Stimulated activated CD8-positive, alpha-beta memory T cell treated with anti-CD3 and anti-CD28 coated beads, Interleukin-4, amount 100 ng/mL, for 24 hours (primary cell): ENCODE measurements at places on chromosomes 12 and 14.
A peak's percentile ranks its signal among the peaks of the same experiment; 100 is the strongest.

DNA sequence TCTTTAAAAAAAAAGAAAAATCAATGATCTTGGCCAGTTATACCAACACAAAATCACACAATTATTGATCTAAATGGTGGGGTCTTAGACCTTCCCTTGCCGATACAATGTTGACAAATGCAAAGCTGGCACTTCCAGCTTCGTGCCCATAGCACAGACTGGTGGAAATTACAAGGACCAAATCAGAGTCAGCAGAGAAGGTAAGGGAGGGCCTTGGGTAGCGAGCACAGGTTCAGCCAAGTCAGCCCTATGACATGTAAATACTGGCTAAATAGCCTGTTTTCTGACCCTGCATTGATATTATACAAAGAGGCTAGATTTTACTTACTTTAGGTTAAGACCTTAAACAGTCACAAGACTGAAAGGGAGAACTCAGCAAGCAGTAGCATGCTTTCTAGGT is 30.3 kb upstream of the WDR89 start:
- DNase-seq: no peak

- no peak for DNase-seq
Observed at GRCh38 chr12:28035500-28035899, 63.0 kb upstream of the PTHLH start.

DNA sequence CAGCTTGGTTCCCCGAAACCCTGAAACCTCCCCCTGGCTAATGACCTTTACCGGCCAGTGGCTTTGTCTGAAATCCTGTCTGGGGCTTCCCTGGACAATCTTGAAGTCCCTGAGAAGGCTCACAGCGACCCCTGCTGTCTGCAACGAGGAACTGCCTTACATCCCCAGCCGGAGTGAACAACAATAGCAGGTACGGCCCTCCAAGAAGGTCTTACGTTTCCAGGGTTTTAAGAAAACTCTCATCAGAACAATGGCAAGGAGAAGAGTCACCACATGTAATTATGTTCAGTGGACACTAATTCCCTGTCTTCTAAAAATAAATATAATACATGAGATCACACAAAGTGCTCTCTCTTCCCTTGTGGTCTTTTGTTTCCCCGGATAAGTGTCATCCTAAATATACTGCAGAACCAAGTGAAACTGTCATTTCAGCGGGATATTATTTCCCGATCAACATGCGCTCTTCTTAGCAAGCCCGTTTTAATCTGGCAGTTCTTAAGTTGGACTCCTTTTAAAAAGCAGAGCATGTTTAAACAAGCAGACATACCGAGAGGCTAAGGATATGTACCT is 53.3 kb downstream of the RBM19 start:
- peak; percentile 24 for DNase-seq

- no peak for DNase-seq
Observed at GRCh38 chr12:103637429-103637828, 50.4 kb downstream of the STAB2 start.

DNA sequence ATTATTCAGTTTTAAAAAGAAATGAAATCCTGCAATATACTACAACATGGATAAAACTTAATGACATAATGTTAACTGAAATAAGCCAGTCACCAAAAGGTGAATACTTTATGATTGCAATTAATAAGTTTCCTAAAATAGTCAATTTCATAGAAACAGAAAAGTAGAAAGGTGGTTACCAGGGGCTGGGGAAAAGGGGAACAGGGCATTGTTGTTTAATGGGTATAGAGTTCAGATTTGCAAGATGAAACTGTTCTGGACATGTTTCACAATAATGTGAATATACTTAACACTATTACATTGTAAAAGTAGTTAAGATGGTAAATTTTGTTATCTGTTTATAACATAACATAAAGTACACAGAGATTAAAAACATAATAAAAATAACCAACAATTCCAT is 550.9 kb downstream of the CCER1 start:
- no peak for DNase-seq

DNA sequence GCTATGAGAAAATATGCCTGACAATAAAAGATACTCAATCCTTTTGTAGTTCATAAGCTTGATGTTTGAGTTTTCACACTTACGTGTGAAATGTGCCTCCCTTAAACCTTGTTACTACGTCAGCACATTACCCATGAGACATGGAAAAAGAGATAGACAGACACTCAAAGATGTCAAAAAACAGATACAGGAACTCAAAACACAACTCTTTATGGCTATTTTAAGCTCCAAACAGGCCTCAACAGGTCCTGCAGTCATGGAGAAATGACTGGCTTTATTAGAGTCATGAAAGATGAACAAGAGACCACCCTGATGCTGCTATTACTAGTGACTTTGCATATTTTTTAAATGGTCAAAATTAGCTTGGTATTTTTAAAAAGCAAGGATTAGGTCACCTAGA is 184.5 kb downstream of the MON2 start:
- no peak for DNase-seq

GRCh38 chr14:46399049-46399448 is 252.5 kb downstream of the RPL10L start:
- DNase-seq: no peak

- DNase-seq: no peak
Observed at GRCh38 chr12:100565987-100566545, 7.4 kb upstream of the GAS2L3 start.

GRCh38 chr14:91237219-91237618 is 7.3 kb downstream of the GPR68 start:
- no peak for DNase-seq

- DNase-seq: no peak
Observed at GRCh38 chr12:51915003-51915625, 7.8 kb downstream of the ACVRL1 start.

DNA sequence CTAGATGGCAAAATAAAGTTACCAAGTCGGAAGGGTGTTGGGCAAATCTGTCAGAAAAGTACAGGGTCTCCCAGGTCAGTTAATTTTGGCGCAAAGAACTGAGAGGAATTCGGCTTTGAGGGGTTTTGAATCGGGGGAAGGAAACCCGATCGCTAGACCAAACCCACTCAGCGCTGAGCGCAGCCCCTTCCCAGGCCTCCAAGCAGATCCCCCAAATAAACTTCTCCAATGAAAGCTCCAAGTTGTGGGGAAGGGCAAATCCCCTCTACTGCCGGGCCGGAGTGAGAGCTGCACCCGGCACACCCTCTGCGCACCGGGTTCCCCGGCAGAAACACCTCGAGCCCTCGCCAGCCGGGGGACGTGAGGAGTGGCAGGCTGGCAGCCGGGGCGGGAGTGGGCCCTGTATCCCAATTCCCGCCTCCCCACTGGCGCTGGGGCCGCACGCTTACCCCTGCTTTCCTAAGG is 441 bp downstream of the E2F7 start:
- DNase-seq: no peak

DNA sequence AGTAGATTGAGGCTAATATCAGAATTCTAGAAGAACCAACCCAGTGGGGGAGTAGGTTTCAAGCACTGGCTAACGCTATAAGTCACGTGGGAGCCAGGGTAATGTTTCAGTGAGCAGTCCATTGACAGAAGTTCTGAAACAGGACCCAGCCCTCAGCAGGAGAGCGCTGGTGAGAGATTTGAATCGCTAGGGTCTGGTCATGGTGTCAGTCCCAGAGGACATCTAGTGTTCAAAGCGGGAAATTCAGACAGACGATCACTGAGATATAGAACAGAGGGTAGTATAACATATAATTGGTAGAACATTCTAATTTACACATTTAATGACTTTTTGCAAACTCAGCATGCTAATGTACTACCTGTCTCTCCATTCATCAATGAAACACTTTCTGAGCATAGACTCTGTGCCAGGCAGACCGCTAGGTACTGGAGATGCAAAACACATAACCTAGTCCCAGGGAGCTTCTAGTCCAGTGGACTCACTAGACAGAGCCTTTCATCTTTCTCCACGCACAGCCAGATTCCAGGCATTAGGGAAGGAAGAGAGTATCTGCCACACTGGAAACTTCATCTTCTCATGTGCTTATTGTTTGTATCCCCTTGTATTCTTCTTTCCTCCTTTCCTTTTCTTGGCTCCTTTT is 35.4 kb upstream of the RNASE3 start:
- DNase-seq: no peak

- no peak for DNase-seq
Observed at GRCh38 chr14:22478247-22478646, 110.8 kb downstream of the DAD1 start.

DNA sequence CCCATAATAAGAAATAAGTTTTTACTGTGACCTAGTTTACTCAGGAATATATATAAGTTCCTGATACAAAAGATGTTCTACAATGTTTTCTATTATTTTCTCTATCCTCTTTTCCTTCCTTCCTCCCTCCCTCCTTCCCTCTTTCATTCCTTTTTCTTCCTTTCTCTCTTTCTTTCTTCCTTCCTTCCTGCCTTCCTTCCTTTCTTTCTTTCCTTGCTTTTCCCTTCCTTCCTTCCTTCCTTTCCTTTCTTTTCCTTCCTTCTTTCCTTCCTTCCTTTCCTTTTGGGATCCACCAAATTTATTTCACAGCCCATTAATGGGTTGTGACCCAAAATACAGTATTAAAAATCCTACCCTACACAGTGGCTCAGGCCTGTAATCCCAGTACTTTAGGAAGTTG is 3.9 kb upstream of the VDR start:
- no peak for DNase-seq

- DNase-seq: no peak
Observed at GRCh38 chr14:101200650-101201516, 297.4 kb upstream of the RTL1 start.

- DNase-seq: no peak
Observed at GRCh38 chr14:102182936-102183619, 43.4 kb downstream of the WDR20 start.

DNA sequence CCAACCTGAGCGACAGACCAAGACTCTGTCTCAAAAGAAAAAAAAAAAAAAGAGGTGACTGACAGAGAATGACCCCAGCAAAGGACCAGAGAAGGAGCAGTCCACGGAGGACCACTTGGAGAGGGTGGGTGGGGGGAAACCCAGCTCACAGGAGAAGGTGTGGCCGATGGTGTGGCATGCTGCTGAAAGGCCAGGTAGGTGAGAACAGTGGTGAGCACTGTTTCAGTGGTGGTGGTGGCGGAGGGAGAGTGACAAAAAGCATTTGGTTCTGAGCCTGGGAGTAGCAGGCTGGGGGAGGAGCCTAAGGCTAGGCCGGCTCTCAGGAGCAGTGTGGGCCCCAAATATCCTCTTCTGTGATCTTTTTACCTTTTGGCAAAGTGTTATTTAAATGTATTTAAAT is 63.8 kb downstream of the IRF2BPL start:
- no peak for DNase-seq

- DNase-seq: no peak
Observed at GRCh38 chr14:105384041-105384557, 14.2 kb upstream of the TEX22 start.

DNA sequence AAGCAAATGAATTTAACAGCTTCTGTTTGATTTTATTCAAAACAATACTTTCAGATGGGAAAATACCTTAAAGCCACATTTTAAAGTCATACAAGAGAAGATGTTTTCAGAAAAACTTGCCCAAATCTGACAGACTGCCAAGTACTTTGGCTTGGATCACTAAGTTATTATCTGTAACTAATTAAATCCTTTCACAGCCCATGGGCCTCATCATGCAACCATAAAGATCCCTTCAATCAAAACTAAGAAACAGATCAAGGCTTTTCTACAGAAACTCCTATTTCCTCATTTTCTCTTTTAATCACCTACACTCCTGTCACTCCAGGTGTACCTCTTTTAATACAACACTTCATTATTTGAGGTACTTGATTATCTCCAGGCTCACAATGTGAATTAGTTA is 28.1 kb downstream of the BLTP3B start:
- DNase-seq: no peak

- no peak for DNase-seq
Observed at GRCh38 chr14:104784846-104785707, 10.5 kb downstream of the AKT1 start.

GRCh38 chr14:25658988-25659387 is 609.0 kb upstream of the STXBP6 start:
- no peak for DNase-seq

GRCh38 chr12:10753059-10753458 is 29.9 kb upstream of the YBX3 start:
- DNase-seq: no peak

- DNase-seq: no peak
Observed at GRCh38 chr12:6946033-6946919, 2.5 kb downstream of the C12orf57 start.

- no peak for DNase-seq
Observed at GRCh38 chr12:92439420-92439805, 263.4 kb upstream of the PLEKHG7 start.

GRCh38 chr12:28258998-28259397 is 68.7 kb downstream of the CCDC91 start:
- no peak for DNase-seq

- DNase-seq: no peak
Observed at GRCh38 chr14:74698465-74698864, 14.4 kb downstream of the AREL1 start.

DNA sequence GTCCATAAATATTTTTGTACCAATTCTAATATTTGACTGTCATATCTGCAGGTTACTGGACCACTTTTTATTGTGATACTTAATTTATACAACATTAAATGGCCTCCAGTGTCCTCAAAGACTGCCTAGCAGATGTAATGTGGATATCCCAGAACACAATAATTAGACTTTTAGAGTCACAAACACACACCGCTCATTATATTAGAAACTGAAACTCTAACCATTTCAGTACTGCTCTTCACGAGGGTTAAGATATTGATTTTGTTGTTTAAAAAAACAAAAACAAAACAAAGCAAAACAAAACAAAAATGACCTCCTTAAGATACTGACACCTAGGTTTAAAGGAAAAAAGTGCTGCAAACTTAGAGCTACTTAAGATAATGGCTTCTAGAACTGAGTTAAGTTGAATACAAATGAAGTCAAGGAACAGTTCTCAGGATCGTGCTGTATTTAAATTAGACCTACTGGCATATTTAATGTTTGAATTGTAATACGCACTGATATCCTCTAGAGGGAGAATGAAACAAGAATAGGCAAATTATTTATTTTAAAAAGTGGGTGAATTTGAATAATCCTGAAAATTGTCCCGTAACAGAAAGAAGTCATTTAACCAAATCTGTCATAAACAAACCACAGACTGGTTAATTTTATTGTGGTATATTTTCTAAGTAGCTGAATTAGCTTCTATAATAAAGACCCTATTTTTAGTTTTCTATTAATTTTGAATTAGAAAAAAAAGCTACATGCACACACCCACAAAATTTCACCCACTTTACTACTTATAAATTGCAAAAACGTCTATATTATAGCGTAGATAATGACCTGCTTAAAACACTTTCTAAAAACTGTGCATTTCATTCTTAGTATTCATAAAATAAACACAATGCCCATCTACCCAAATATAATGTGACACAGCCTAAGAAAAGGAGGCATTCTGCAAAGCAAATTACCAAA is 395.2 kb upstream of the DCN start:
- DNase-seq: no peak

GRCh38 chr12:132873724-132874123 is 13.7 kb downstream of the CHFR start:
- no peak for DNase-seq

DNA sequence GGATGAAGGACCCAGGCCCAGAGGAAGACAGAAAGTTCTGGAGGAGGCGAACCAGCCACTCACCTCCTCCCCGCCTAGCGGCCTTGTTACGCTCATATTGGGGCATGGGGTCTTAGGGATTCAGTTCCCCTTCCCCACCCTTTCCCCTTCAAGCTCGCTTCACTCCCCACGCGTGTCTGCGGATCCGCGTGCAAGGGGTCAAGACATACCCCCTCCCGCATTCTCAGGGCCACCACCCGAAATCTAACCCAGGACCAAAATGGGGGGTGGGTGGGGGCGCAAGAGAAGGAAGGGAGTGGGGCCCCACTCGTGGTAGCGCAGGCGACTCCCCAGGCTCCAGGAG is 584 bp upstream of the RFX4 start:
- DNase-seq: no peak
